Vagina (tissue), 2 donors: ENCODE measurements at places on chromosomes 13 and 19. TPM values are rescaled to one million over a fixed set of nuclear protein-coding genes. Genes with fewer than 3 reads are reported as not detected.

Gene SHISA2
- total RNA-seq = not detected

Gene HSD11B1L
- total RNA-seq = 10.3 TPM

Gene CRB3
- 4.9 TPM for total RNA-seq

Gene CYP2S1
- total RNA-seq = 7.1 TPM

Gene TBC1D17
- 34.9 TPM for total RNA-seq

Gene KIR2DL4
- not detected for total RNA-seq

Gene TTC9B
- not detected for total RNA-seq

Gene GGACT
- total RNA-seq = 4.7 TPM

Gene UBE2L5
- not detected for total RNA-seq

Gene MCEMP1
- not detected for total RNA-seq

DNA sequence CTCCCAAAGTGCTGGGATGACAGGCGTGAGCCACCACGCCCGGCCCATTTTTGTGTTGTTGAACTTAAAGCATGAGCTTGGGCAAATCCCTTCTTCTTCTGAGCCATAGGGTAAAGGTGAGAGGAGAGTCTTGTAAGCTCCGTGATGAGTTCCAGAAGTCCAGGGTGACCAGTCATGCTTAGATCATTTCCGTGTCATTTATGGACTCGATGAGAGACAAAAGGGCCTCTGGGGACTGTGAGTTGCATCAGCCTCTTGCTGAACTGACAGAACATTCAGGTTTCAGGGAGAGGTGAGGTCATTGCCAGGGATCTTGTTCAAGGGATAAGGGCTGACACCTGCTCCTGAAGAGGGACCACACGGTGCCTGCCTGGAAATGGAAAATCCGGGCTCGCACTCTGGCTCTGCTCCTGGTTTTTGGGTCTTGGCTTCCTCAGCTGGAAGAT is 53.6 kb downstream of the GADD45B start:
- no peak for DNase-seq

DNA sequence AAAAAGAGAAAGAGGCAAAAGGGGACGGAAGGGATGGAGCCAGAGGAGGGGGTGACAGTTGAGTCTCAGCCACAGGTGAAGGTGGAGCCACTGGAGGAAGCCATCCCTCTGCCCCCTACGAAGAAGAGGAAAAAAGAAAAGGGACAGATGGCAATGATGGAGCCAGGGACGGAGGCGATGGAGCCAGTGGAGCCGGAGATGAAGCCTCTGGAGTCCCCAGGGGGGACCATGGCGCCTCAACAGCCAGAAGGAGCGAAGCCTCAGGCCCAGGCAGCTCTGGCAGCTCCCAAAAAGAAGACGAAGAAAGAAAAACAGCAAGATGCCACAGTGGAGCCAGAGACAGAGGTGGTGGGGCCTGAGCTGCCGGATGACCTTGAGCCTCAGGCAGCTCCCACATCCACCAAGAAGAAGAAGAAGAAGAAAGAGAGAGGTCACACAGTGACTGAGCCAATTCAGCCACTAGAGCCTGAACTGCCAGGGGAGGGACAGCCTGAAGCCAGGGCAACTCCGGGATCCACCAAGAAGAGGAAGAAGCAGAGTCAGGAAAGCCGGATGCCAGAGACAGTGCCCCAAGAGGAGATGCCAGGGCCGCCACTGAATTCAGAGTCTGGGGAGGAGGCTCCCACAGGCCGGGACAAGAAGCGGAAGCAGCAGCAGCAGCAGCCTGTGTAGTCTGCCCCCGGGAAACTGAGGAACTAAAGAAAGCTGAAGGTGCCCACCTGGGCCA is 2.5 kb downstream of the POLR1G start:
- no peak for DNase-seq

GRCh38 chr13:46685006-46685730 is 111.8 kb downstream of the ESD start:
- no peak for DNase-seq

DNA sequence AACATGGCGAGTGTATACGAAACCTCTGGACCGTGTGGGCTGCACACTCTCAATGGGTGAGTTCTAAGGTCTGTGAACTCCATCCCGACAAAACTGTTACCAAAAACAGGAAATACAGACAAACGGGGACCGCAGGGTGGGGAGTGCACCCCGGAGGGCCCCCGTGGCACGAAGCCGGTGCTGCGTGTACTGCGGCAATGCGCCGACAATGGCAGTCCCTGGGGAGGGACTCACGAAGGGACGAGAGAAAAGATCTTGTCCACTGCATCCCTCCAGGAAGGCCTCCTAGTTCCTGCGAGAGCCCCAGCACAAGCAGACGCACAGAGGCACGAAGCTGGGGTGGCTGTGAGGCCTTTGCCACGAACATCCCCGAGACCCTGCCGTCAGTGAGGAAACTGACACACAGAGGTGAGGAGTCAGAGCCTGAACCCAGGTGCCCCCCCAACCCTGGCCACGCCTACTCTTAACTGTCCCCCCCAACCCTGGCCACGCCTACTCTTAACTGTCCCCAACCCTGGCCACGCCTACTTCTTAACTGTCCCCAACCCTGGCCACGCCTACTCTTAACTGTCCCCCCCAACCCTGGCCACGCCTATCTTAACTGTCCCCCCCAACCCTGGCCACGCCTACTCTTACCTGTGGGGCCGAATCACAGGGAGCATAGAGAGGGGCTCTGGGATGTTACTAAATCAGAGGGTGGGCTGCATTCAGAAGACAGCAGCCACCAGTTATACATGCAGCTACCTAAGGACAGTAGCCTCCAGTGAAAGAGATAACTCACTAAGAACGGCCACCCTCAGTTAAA is 4.2 kb downstream of the MED16 start:
- DNase-seq = no peak

DNA sequence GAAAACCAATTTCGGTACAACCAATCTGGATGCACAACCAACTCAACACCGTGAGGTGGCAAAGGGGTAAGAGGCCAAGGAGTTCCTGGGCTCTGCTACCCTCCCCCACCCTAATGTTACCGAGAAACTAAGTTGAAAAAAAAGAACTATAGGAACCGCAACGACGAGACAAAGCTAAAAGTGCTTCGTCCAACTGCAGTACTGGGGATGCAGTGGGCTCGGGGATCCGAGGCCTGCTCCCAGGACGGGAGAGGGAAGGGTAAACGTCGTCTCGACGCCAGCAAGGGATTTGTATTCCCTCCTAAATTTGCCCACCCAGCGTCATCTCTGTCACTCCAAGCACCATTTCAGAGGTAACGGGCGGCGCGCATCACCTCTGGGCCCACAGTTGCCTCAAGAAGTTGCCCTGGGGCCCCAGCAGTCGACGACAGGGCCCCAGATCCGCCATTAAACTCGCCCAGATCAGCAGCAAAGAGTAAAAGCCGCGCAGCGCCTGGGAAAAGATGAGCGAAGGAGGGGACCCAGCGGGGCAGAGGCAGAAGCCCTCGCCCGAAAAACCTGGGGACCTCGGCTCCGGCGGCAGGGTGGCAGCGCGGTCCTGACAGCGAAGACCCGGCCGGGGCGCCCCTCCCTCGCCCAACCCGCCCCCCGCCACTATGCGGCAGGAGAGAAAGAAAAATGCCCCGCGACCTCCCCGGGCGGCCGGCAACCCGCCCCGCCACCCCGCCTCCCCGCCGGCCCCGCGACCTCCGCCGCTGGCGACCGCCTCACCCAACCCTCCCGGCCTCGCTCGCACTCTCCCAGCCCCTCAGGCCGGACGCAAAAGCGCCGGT is 752 bp downstream of the ZMYM5 start:
- no peak for DNase-seq

GRCh38 chr13:87855553-87855952 is 184.4 kb downstream of the SLITRK5 start:
- DNase-seq = no peak

DNA sequence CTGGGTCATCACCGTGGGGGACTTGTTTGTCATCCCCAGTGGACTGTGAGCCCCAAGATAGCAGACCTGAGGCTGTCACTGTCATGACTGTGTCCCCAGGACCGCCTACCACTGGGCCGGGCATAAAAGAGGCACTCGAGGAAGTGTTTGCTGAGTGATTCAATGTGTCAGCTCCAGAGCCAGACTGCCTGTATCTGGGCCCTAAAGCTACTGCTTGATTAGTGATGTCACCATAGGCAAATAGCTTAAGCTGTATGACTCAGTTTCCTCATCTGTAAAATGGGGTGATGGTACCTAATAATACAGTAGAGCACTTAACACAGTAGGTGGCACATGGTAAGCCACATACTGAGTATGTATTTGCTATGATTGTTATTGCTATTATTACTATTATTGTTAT is 11.2 kb upstream of the CEACAM19 start:
- no peak for DNase-seq

DNA sequence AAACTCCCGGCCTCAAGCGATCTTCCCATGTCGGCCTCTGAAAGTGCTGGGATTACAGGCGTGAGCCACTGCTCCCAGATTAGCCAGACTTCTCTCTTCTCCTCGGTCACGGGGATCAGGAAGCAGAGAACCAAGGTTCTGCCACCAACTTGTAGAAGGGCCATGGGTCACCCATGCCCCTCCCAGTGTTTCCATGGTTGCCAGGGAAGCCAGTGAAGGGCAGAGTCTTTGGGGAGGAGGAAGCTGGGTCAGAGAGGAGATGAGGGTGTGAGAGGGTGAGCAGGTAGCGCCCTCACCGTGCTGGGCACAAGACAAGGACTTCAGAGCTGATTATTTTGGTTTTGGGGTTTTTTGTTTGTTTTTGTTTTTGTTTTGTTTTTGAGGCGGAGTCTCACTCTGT is 77.1 kb downstream of the GNG7 start:
- DNase-seq = no peak

GRCh38 chr13:99297331-99297730 is 9.9 kb downstream of the GPR183 start:
- no peak for DNase-seq

GRCh38 chr13:72666391-72666790 is 61.0 kb downstream of the MZT1 start:
- no peak for DNase-seq

DNA sequence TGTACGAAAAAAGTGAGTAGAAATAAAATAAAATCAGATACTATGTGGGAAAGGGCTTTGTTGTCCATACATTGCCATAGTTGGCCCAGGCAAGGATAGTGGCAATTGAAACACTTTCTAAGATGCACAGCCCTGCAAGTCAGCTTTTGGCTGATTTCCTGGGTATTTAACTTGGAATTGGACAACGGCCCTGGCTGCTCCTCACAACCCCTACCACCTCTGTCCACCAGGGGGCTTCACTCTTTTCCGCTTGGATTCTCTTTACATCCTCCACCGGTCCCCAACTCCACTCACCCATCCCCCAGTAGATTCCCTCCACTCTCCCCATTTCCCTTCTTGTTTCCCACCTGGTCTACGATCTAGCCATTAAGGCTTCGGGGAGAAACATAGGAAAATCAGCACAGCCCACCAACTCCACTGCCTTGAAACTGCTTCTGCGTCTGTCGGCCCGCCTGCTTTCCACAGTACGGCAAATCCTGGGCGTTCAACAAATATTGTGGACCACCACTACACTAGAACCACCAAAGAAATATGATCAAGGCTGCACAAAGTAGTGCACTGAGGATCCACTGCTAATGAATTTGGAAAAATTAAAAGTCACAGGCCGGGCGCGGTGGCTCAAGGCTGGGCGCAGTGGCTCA is 48.6 kb upstream of the GTF3A start:
- DNase-seq = no peak

GRCh38 chr19:42288881-42289555 is 12.9 kb upstream of the PRR19 start:
- no peak for DNase-seq

DNA sequence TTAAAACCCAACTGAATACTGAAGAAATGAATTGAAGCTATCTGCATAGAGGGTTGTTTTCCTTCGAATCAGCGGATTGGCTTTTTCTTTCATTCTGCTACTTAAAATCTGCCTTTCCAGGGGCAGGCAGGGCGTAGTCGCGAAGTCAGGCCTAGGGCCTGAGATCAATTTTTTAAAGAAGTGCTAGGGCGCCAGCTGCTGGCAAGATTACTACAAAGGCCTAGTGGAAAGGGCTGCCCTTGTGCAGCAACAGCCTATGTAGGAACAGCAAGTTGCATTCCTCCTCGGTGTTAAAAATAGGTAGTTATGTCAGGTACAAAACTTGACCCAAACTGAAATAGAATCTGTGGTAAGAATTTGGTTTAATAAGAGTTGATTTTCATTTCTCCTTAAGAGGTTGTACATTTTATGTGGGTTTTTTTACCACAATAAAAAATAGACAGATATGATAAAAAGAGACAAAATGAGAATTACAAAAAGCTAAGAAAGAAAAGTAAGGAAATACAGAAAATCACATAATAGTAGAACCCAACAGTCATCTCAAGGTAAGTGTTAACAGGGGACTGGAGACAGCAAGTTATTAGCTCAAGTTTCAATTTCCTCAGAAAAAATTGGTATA is 9.5 kb upstream of the URAD start:
- DNase-seq = no peak

DNA sequence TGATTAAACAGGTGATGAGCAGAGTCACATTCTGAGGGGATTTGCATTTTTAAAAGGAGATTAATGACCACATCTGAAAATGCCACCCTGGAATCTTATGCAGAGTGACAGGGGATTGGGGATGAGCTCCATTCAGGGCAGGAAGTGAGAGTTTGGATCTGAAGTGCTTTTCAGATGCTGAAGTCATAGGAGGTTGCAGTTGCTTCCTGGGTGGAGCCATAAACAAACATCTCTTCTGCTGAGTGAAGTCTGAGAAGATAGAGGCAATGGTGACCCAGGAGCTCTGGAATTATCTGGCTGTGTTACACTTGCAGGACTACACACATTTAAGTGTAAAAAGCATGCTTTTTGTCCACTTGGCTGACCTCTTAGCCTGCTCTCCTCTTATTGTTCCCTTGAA is 51.4 kb upstream of the PSG8 start:
- no peak for DNase-seq

DNA sequence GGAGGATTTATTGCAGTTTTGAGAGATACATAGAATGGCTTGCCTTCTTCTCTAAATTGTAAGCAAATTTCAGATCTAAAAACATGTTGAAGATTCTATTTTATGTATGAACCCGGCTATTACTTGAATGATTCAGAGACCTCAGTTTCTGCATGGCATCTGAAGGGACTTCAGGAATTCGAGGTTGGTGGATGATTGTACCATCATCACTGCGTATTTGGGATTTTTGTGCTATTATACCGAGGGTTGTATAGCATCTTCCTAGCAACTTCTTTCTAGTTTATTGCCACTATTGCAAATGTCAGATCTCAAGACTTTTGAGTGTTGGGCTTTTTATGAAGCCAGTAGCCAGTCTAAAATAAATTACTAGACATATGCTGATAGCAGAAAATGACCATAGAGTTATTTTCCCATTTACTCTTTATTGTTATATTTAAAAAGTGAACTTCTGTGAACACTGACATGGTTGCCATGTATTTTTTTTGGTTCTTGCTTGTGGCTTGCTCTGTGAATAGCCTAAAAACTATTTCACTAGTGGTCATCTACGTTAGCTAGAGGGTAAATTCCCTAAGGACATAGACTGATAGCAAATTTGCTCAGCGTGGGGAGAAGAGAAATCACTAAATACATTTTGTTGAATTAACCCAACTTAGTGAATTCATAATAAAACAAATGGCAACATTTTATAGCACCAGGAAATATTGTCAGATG is 70.6 kb upstream of the KLF12 start:
- no peak for DNase-seq

- no peak for DNase-seq
Observed at GRCh38 chr19:2623798-2624197, 78.7 kb downstream of the GNG7 start.
